ENCODE measurements at places on chromosomes 12 and 14. TPM values are rescaled to one million over a fixed set of nuclear protein-coding genes. Genes with fewer than 3 reads are reported as not detected.

Gene MMP19
- total RNA-seq = 21.6 TPM

Gene LRRC10
- total RNA-seq = not detected

Gene CLEC1A
- 2.2 TPM for total RNA-seq

Gene SYT10
- 2.2 TPM for total RNA-seq

Gene AP4S1
- total RNA-seq = 3.4 TPM

Gene RPGRIP1
- total RNA-seq = not detected

Data from vagina (tissue), 2 donors.